Activated CD4-positive, alpha-beta T cell treated with anti-CD3 and anti-CD28 coated beads, Interleukin-2, amount 10 ng/mL, durations not matched to agents 24 days and 14 days (primary cell): ENCODE measurements at places on chromosomes 1 and 21. TPM values are rescaled to one million over a fixed set of nuclear protein-coding genes. Genes with fewer than 3 reads are reported as not detected.

GRCh38 chr1:40305451-40305850 is 11.6 kb downstream of the COL9A2 start:
- H3K27me3 ChIP-seq = no peaks in the 10 kb centered on the region
- no peak for DNase-seq
- no peak overlapping the region for H3K4me3 ChIP-seq
- no peaks in the 10 kb centered on the region for H3K36me3 ChIP-seq

Gene UBL4B
- total RNA-seq = not detected in 2 replicates

- H3K27ac ChIP-seq = no peak overlapping the region
- H3K4me3 ChIP-seq = no peak overlapping the region
- no peaks in the 10 kb centered on the region for H3K4me1 ChIP-seq
- H3K36me3 ChIP-seq = no peaks in the 10 kb centered on the region
Observed at GRCh38 chr1:213507472-213508223, 456.6 kb downstream of the RPS6KC1 start.

GRCh38 chr1:205270764-205271163 is 43.0 kb downstream of the TMCC2 start:
- no peak overlapping the region for H3K4me3 ChIP-seq
- peaks cover 4% of the 10 kb centered on the region for H3K36me3 ChIP-seq
- H3K4me1 ChIP-seq = peaks cover 18% of the 10 kb centered on the region
- H3K27ac ChIP-seq = no peak overlapping the region
- H3K27me3 ChIP-seq = no peaks in the 10 kb centered on the region

DNA sequence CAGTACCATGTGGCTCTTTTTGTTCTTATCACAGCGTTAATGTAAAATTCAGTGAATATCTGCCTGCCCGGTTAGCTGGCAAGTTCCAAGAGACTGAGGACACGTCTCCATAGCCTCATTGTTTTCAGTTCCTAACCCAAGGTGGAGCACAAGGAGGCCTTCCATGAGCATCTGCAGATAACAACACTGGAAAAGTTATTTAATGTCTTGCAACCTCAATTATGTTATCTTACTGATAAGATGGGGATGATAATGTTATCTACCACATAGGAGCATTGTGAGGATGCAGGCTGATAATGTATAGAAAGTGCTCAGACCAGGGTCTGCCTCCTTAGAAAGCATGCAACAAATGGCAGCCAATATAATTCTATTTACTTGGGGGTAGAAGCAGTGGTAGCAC is 109.6 kb upstream of the DNAH14 start:
- H3K36me3 ChIP-seq = no peaks in the 10 kb centered on the region
- H3K27ac ChIP-seq = no peak overlapping the region
- peaks cover 7% of the 10 kb centered on the region for H3K27me3 ChIP-seq
- DNase-seq = no peak

DNA sequence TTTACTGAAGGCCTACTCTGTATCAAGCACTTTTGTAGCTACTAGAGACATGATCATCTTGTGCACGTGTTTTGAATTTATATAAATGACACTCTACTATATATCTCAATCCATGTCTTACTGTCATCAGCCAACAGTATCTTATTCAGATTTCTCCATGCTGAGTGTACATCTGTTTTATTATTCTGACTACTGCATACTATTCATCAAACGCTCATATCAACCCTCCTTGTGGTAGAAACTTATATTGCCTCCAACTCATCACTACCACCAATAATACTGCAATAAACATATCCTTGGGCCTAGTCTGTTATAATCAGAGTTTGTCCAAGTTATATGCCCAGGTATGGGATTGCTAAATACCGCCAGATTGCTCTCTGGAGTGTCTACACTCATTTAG is 81.6 kb upstream of the IRF2BP2 start:
- no peak for DNase-seq
- H3K36me3 ChIP-seq = no peaks in the 10 kb centered on the region
- no peaks in the 10 kb centered on the region for H3K27me3 ChIP-seq
